ENCODE measurements at places on chromosomes 3 and 15. TPM values are rescaled to one million over a fixed set of nuclear protein-coding genes. Genes with fewer than 3 reads are reported as not detected.
A peak's percentile ranks its signal among the peaks of the same experiment; 100 is the strongest.

- DNase-seq: no peak
Measured at GRCh38 chr15:36817776-36818175, 238.3 kb downstream of the CDIN1 start.

DNA sequence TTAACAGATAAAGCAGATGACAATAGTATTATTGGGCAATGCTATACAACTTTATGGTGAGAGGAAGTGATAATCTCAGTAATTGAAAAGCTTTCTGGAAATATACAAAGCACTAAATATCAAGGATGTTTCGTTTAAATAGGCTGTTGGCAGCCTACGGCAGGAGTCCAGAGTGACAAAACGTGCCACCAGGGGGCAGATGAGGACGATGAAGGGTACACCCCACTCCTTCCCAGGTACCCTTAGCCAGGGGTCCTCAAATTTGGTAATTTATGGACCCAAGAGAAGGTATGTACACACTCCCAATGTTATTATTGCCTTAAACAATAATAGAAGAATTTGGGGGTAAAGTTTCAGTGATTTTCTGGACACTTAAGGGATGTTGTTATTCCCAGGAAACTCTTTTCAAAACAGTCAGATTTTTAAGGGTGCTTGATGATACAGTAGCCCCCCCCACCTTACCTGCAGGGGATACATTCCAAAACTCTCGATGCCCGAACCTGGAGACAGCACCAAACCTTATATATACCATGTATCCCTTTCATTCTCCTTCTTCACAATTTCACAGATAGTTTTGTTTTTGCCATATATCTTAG lies 1.4 kb upstream of the MAGEL2 start:
- DNase-seq: no peak

GRCh38 chr3:187618722-187619121 lies 51.5 kb downstream of the SST start:
- no peak for DNase-seq

DNA sequence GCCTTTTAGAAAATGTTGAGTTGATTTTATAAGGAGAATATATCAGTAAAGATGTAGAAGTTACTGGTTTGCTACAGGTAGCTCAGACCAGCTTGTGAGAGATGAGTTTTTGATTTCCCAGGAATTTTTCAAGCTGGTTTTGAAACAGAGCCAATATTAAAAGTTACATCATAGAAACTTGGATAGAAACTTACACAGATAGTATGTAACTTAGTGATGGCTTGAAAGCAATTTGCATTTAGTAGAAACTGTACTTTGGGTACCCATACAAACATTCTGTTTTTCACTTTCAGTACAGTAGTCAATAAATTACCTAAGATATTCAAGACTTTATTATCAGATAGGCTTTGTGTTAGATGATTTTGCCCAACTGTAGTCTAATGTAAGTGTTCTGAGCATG lies 93.4 kb downstream of the RBMS3 start:
- DNase-seq: no peak

- no peak for DNase-seq
Measured at GRCh38 chr15:93241696-93242585, 152.9 kb upstream of the RGMA start.

DNA sequence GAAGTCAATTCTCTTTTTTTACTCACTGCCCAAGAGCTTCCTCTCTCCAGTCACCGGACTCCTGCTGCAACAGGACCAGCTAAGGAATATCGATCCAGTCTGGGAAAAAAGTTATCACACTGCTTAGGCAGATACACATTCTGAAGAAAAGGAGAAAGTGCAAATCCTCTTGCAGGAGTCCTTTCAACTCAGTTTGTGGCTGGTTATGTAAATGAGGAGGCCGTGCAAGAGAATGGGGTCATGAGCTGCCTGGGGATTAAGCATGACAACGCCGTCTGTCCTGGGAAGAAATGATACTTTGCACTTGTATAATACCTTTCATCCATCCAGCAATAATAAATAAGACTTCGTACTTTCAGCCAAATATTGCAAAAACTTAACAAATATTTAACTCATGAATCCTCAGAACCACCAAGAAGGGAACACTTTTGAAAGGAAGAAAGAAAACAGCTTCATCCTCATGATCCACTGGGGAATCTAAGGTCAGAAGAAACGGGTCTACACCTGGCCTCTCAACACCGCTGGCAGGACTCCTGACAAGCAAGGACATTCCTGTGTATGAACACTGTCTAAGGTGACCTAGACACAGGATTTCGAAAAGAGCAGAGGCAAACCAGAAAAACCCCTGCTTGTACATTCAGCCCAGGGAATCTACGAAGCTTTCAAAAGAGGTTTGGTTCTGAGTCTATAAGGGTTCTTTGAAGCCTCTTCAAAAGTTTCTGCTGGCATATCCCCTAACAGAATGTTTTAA lies 13.1 kb upstream of the WWTR1 start:
- no peak for DNase-seq

GRCh38 chr3:183129243-183129642 lies 29.9 kb upstream of the MCCC1 start:
- DNase-seq: peak; percentile 16

GRCh38 chr15:48643776-48644466 lies 1.6 kb downstream of the FBN1 start:
- DNase-seq: no peak

GRCh38 chr3:193556841-193557240 lies 2.1 kb upstream of the ATP13A4 start:
- DNase-seq: no peak

DNA sequence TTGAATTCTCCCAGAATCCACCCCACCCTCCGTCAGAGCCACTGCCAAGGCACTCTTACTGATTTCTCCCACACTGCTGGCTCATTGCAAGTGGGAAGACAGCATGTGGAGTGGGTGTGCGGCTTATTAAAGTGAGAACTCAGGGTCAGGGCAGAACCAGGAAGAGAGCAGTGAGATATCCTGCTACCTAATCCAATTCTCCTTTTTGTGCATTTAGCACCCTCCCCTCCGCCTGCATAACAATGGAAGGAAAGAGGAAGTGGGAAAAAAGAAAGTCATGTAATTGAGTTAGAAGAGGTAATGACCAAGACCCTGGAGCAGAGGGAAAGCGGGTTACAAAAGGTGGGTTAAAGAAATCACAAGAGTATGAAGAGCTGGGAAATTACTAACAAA lies 27.8 kb upstream of the PIK3CB start:
- peak; percentile 12 for DNase-seq

DNA sequence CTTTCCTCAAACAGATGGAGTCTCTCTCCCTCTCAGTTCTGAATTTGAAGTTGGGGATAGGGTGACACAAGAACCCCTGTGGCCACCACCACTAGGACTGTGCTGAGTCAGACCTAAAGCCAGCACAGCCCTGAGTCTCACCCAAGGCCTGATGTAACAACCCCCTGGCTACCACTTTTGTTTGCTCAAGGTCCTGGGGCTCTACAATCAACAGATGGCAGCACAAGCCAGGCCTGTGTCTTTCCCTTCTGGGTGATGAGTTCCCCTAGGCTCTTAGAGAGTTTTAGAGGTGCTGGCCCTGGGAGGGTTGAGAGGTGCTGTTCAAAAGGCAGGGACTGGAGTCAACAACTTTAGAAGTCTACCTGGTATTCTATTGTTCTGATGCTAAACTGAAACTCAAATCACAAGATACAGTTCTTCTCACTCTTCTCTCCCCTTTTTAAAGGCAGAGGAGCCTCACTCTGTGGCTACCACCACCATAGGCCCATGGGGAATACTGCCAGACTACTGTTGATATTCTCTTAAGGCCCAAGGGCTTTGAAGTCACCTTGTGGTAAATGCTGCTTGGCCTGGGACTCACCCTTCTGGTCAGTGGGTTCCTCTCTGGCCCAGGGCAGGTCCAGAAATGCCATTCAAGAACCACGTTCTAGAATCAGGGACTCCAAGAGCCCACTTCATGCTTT lies 6.5 kb downstream of the OR5K4 start:
- DNase-seq: peak; percentile 21

- no peak for DNase-seq
Measured at GRCh38 chr3:191254098-191254873, 55.2 kb downstream of the OSTN start.

DNA sequence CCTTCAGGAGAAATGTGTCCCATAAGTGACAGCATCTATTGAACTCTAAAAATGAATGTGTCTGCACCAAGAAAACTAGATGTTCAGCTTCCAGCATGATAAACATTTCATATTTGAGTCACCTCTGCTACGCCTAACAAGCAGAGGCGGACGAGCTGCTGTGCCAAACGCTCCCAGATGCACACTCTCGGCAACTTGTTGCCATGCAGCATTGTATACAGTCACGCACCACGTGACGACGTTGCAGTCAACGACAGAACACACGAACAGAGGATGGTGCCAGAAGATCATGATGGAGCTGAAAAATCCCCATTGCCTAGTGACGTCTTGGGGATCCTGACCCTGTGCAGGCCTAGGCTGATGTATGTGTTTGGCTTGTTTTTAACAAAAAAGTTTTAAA lies 137.5 kb downstream of the XXYLT1 start:
- DNase-seq: no peak

GRCh38 chr15:42691308-42691707 lies 45.6 kb downstream of the CDAN1 start:
- DNase-seq: no peak

- DNase-seq: no peak
Measured at GRCh38 chr15:84033793-84034553, 201.6 kb upstream of the GOLGA6L4 start.

DNA sequence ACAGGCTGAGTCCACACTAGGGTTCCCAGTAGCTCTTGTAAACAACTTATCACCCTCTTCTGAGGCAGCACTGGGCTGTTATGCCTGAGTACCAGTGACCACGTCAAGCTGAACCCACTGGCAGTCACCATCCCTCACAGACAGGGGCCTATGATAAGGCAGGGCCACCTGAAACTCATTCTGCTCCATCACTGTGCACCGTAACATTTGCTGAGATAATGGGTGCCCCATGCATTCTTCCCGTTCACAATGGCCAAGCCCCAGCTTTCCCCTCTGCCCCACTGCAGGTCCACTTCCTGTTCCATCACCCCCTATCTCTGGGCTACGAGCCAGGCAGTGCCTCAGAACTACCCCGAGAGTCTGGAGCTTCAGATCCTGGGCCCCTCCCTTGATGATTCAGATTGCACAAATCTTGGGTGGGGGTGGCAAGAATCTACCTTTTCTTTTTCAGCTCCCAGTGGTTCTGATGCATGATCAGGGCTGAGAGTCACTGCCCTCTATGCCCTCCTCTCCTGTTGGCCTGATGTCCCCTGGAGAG lies 158.0 kb downstream of the RAB11A start:
- peak; percentile 40 for DNase-seq

DNA sequence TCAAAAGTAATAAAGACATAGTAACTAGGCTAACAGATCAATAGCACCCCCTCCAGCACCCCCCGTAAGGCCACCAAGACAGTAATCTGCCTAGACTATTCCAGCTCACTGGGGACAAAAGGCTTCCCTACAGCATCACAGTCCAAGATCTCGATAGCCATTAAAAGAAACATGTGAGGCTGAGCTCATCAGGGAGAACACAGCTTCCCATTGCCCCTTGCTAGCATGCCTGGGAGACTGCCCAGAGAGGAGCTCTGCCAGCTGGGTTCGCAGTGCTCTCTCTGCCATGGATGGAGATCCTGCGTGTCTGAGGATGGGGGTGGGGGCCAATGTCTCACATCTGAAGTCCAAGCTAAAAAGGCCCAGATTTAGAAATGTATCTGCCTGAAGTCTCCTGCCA lies 17.8 kb downstream of the LRIG1 start:
- DNase-seq: no peak

Gene ZPLD1
- not detected for total RNA-seq

Gene SCG5
- 1.7 TPM for total RNA-seq

Gene ONECUT1
- 1.3 TPM for total RNA-seq

Measured in HCT116 (cell line).